ENCODE measurements at places on chromosomes 2 and 18.

DNA sequence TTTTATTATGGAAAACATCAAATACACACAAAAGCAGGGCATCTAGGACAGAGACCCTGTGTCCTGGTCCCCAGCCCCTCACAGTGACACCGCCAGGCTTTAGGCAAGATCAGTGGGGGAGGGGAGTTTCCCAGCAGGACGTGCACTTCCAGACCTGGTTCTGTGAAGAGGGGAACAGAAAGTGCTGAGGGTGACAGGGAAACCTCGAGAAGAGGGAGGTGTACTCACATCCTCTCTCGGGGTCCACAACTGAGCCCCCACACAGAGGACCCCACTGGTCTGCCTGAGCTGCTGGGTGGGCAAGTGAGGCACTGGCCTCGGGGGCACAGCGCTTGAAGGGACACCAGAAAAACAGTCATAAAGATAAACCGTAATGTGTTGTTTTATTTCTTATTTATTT, 4.4 kb upstream of the GPR35 start:
- peaks cover 2% of the 10 kb centered on the region for H3K36me3 ChIP-seq
- H3K27me3 ChIP-seq = no peaks in the 10 kb centered on the region
- H3K27ac ChIP-seq = peak overlapping the region; percentile 60
- H3K4me3 ChIP-seq = no peak overlapping the region
- DNase-seq = no peak

GRCh38 chr2:67528320-67528719, 131.2 kb downstream of the ETAA1 start:
- no peaks in the 10 kb centered on the region for H3K27me3 ChIP-seq
- no peak for DNase-seq
- H3K36me3 ChIP-seq = no peaks in the 10 kb centered on the region
- H3K4me1 ChIP-seq = no peaks in the 10 kb centered on the region
- no peak overlapping the region for H3K27ac ChIP-seq
- H3K4me3 ChIP-seq = no peak overlapping the region

DNA sequence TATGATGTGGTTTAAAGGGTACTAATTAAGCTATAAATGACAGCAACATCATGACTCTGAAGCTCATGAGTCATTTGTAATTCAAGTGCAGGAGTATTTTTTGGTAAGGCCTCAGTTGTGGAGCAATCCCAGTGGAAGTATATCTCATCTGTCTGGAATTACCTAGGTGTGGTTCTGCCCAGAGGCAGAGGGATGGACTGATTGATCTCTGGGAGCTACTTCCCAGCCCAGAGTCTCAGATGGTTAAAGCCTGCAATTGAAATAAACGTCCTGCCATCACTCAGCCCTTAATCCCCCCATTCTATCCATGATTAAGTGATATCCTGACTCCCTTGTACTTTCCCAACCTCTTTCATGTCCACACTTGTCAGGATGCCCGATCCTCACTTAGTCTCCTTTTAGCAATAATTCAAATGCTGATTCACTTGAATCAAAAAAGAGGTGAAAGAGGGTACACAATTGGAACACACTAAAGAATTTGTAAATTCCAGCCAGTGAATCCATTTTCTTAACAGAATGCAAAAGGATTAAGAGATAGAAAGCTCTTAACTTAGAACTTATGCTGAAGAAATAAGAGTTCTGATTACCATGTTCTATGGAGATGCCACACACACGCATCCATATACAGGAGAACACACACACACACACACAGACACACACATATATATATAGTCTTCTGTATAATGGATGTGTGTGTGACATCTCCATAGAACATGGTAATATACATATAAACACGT, 664.4 kb downstream of the NYAP2 start:
- no peak overlapping the region for H3K27ac ChIP-seq
- no peaks in the 10 kb centered on the region for H3K27me3 ChIP-seq
- no peak overlapping the region for H3K4me3 ChIP-seq
- H3K4me1 ChIP-seq = no peaks in the 10 kb centered on the region

DNA sequence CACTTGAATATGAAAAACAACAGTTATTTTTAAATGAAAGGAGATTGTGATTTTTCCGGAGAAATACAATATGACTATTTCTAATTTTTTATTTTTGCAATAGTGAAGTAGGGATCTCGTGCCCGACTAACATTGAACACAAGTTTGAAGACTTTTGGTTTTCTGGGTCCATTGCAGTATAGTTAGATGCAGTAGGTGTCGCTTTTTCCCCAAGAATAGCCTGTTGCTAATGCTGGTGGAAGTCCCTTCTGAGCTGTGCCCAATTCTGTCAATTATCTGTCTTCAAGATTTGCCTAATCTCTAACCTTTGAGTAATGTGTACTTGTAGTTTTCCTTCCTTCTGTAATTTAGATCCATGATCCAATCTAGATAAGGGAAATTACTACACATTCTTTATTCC, 36.5 kb downstream of the SEMA4F start:
- no peaks in the 10 kb centered on the region for H3K27me3 ChIP-seq
- peak; percentile 46 for DNase-seq
- no peak overlapping the region for H3K4me3 ChIP-seq
- no peaks in the 10 kb centered on the region for H3K36me3 ChIP-seq

DNA sequence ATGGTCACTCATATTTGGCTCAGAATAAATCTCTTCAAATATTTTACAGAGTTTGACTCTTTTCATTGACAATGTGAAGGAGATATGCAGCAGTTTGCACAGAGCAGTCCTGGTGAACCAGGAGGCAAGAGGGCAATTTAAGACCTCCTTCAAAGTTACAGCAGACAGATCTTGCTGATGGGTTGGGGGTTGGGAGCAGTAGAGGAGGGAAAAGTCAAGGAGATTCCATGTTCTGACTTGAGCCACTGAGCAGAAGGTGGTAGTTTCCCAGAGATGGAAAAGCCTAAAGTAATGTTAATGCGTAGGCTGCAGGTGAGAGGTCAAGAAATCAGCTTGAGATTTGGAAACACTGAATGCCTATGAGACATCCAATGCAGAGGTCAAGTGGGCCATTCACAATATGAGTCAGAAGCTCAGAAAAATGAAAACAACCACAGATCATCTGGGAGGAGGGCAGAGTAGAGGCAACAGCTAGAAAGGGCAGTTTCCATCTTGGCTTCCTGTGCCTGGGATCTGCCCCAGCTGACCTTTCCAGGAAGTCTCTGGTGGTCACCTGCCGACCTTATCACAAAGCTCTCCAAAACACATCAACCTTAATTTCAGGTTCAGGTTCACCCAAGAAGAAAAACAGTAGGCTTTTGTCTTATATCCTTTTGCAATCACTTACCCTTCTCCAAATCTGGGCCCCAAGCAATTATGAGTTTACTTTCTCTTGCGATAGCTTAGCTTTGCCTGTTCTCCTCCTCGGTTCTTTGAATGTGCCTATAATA, 197.5 kb upstream of the ARL4C start:
- no peak overlapping the region for H3K27ac ChIP-seq
- H3K4me3 ChIP-seq = no peak overlapping the region
- no peak for DNase-seq
- peaks cover 10% of the 10 kb centered on the region for H3K27me3 ChIP-seq
- no peaks in the 10 kb centered on the region for H3K36me3 ChIP-seq
- H3K4me1 ChIP-seq = no peaks in the 10 kb centered on the region

- no peak overlapping the region for H3K4me3 ChIP-seq
- no peak overlapping the region for H3K27ac ChIP-seq
- no peaks in the 10 kb centered on the region for H3K27me3 ChIP-seq
These were observed 655.1 kb upstream of the SLC39A10 start for GRCh38 chr2:195001924-195002323.

- no peaks in the 10 kb centered on the region for H3K27me3 ChIP-seq
- H3K4me1 ChIP-seq = peaks cover 10% of the 10 kb centered on the region
- no peak overlapping the region for H3K27ac ChIP-seq
- no peak overlapping the region for H3K4me3 ChIP-seq
- DNase-seq = no peak
These were observed 9.5 kb downstream of the HS1BP3 start for GRCh38 chr2:20641123-20641985.

DNA sequence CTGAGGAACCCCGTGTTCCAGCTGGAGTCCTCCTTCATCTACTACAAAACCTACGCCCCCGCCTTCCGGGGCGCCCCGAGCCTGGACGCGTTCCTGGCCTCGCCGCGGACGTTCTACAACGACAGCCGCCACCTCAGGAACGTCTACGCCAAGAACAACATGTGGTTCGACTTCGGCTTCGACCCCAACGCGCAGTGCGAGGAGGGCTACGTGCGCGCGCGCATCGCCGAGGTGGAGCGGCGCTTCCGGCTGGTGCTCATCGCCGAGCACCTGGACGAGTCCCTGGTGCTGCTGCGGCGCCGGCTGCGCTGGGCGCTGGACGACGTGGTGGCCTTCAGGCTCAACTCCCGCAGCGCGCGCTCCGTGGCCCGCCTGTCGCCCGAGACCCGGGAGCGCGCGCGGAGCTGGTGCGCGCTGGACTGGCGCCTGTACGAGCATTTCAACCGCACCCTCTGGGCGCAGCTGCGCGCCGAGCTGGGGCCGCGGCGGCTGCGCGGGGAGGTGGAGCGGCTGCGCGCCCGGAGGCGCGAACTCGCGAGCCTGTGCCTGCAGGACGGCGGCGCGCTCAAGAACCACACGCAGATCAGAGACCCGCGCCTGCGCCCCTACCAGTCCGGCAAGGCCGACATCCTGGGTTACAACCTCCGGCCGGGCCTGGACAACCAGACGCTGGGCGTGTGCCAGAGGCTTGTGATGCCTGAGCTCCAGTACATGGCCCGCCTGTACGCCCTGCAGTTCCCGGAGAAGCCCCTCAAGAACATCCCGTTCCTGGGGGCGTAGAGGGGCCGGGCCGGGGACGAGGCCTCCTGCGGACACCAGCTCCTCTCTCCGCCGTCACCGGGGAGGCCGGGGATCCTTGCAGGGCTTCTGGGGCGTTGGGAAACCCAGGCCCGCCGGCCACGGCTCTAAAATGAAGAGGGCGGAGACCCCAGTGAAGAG, 5.3 kb upstream of the NEU4 start:
- no peak for DNase-seq
- no peak overlapping the region for H3K27ac ChIP-seq
- no peaks in the 10 kb centered on the region for H3K36me3 ChIP-seq
- peak overlapping the region; percentile 56 for H3K4me3 ChIP-seq
- peaks cover 21% of the 10 kb centered on the region for H3K4me1 ChIP-seq
- H3K27me3 ChIP-seq = no peaks in the 10 kb centered on the region

- H3K4me1 ChIP-seq = no peaks in the 10 kb centered on the region
- H3K4me3 ChIP-seq = no peak overlapping the region
- H3K27me3 ChIP-seq = peaks cover 4% of the 10 kb centered on the region
- H3K36me3 ChIP-seq = no peaks in the 10 kb centered on the region
These were observed 160.0 kb downstream of the RNF152 start for GRCh38 chr18:61732854-61733253.

All from CD4-positive, alpha-beta T cell (primary cell).